Skeletal muscle cell (primary cell): ENCODE measurements at places on chromosomes 3 and 15.

- DNase-seq: peak; percentile 39
Observed at GRCh38 chr3:156207802-156208685, 87.7 kb downstream of the KCNAB1 start.

- DNase-seq: no peak
Observed at GRCh38 chr3:20043396-20043795, 3.1 kb downstream of the KAT2B start.

GRCh38 chr3:20121088-20121487 lies 64.9 kb downstream of the SGO1 start:
- DNase-seq: no peak

- no peak for DNase-seq
Observed at GRCh38 chr3:122356402-122356801, 26.6 kb downstream of the MIX23 start.

DNA sequence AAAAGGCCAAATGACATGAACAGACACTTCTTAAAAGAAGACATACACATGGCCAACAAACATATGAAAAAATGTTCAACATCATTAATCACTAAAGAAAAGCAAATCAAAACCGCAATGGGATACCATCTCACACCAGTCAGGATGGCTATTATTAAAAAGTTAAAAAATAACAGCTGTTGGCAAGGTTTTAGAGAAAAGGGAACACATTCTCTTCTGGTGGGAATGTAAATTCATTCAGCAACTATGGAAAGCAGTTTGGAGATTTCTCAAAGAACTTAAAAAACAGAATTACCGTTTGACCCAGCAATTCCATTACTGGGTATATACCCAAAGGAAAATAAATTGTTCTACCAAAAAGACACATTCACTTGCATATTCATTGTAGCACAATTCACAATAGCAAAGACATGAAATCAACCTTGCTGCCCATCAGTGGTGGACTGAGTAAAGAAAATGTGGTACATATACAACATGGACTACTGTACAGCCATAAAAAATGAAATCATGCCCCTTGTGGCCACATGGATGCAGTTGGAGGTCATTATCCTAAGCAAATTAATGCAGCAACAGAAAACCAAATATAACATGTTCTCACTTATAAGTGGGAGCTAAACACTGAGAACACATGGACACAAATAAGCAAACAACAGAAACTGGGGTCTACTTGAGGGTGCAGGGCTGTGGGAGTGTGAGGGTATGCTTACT lies 190.7 kb upstream of the MCTP2 start:
- DNase-seq: no peak

GRCh38 chr3:123279121-123279520 lies 77.4 kb downstream of the SEC22A start:
- no peak for DNase-seq

- DNase-seq: no peak
Observed at GRCh38 chr15:51672155-51672687, 9.1 kb upstream of the SCG3 start.
